ENCODE measurements at places on chromosomes 16 and 17.

- no peak for DNase-seq
Measured at GRCh38 chr16:57985204-57986181, 14.6 kb upstream of the CNGB1 start.

DNA sequence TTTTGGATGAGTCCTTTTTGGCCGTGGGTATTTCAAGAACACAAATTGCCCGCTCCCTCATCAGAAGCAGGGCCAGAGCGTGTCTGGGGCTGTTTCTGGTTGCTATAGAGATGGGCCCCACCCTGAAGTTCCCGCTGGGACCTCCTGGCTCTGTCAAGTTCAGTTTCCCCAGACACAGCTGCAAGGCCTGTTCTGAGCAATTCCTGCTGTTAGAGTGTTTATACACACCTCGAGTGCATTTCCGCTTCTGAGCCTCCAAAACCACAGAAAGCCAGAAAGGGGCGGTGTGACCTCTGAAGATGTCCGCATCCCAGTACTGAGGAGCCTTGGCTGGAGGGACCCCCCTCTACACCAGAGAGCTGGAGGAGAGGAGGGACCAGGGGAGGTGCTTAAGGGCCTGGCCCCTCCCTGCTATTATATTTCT, 9.3 kb upstream of the WBP2 start:
- DNase-seq: peak; percentile 59

- no peak for DNase-seq
Measured at GRCh38 chr16:87747626-87748414, 18.0 kb downstream of the KLHDC4 start.

- DNase-seq: no peak
Measured at GRCh38 chr17:39009581-39010001, 42.4 kb upstream of the FBXO47 start.

DNA sequence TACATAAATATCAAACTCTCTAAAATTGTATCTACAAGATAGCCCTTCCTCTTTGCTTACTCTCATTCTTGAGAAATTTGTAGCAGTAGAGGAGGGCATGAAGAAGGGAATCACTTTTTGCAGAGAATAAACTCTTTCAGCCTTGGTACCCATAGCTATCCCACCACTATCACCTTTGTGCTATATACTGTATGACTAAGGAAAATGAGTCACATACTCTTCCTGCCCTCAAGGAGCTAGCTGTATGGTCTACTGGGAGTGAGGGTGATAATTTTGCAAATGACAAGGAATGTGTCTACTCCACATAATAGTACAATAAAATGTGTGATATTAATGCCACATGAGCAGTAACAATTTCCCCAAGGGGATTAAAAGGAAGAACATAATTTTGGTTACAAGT, 184.6 kb upstream of the WSB1 start:
- DNase-seq: no peak

DNA sequence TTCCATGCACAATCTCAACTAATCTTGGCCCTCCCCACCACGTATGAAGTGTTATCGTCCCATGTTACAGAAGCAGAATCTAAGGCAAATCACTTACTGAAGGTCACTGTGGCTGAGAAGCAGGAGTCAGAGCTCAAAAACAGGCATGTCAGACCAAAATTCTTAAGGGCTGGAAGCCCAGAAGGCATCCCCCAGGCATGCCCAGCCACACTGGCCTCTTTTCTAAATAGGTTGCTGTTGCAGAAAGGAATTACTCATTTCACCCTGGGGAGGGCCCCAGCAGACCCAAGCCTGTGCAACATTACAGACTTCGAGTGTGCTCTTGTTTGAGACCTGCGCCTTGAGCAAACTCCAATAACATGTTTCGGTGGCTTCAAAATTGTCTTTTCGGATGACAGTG, 194.1 kb downstream of the RBFOX1 start:
- no peak for DNase-seq

DNA sequence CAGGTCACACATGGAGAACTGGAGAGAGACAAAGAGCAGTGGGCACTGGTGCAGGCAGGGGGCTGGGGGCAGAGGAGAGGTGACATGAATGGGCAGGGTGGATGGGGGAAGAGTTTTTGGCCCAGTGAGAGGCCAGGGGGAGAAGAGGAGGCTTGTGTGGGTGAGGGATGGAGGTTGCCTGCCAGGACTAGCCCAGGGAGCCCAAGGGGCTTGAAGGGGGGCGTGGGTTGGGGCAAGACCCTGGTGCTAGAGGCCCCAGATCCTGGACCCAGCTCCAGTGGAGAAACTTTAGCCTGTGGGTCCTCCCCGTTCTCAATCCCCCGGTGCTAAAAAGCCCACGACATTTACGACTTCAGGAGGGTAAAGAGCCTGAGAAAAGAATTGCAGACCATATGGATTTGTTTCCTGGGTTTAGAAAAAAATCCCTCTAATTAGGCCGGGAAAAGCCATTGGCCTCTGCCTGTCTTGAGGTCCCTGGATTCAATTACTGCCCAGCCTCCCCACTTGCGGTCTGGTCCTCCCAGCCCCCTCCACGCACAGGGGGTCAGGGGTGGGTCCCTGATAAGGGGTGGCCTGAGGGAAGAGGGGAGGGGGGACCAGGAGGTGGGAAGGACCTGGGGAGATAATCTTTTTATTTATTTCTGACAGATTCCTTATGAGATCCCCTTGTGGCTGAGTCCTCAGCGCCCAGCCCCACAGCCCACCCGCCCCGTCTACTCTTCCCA, 33.0 kb downstream of the NGFR start:
- no peak for DNase-seq

GRCh38 chr16:81514568-81515258, 70.1 kb downstream of the CMIP start:
- DNase-seq: no peak

GRCh38 chr16:3388325-3388724, 12.5 kb downstream of the ZSCAN32 start:
- DNase-seq: no peak

GRCh38 chr16:516301-516700, 11.2 kb upstream of the CAPN15 start:
- DNase-seq: no peak

DNA sequence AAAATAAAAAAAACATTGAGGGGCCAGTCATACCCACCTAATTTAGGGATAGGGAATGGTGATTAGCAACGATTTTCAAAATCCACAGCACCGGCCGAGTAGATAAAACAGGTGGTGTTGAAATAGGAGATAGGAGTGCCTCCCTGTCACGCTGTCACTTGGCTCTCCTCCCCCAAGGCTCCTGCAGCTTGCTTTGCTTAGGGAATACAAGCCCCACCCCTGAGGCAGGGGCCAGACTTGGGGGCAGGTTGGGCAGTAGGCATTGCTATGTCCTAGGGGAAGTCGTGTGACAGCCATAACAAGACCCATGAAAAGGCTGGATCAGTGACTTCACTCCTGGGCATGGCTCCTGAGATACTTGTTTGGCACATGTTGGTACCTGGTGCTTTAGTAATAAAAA, 25.8 kb downstream of the POLR2A start:
- DNase-seq: no peak

DNA sequence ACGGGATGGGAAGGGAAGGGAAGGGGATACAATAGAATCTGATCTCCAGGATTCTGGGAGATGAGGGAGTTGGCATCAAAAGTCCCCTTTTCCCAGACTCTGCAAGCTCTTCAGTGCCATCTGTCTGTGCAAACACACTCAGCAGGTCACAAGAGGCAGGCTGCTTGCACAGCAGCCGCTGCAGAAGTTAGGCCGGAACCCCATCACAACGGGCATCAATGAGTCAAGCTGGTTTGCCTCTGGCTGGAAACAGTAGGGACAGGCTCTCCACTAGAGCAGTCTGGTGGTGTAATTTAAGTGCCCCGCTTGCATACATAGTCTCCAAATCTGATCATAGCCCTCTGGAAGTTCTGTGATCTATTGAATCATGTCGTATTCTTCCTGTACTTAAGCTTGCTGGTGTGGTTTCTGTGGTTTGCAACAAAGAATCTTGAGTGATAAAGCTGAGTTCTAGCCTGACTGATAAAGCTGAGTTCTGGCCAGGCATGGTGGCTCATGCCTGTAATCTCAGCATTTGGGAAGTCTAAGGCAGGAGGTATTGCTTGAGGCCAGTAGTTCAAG, 33.7 kb upstream of the KDM8 start:
- DNase-seq: peak; percentile 81

DNA sequence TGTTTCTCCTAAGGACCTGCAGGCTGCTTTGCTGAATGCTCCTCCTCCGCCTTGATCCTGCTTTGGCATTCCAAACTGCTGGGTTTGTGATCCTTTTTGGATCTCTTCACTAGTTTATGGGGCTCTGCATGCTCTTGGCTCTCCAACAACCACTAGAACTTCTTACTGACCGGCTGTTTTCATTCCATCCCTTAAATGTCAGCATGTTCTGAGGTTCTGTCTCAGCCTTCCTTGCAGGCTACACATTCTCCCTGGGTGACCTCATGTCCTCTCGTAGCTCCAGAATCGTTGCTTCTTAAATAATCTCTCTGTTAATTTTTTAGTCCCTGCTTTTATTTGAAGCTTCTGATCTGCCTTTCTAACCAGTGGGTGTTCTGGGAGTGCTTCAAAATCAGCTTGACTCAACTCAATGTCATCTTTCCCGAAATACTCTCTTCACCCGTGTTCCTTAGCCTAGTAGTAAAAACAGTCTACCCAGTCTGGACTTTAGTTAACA, 119.0 kb upstream of the HS3ST2 start:
- DNase-seq: no peak

- no peak for DNase-seq
Measured at GRCh38 chr17:75983501-75984181, 4.6 kb downstream of the TEN1 start.

- no peak for DNase-seq
Measured at GRCh38 chr16:87878704-87879103, 9.4 kb upstream of the SLC7A5 start.

GRCh38 chr17:21228845-21229244, 14.9 kb upstream of the TMEM11 start:
- no peak for DNase-seq

GRCh38 chr16:24781256-24781655, 51.8 kb downstream of the TNRC6A start:
- no peak for DNase-seq

- no peak for DNase-seq
Measured at GRCh38 chr17:21090902-21091618, 35.7 kb upstream of the DHRS7B start.

DNA sequence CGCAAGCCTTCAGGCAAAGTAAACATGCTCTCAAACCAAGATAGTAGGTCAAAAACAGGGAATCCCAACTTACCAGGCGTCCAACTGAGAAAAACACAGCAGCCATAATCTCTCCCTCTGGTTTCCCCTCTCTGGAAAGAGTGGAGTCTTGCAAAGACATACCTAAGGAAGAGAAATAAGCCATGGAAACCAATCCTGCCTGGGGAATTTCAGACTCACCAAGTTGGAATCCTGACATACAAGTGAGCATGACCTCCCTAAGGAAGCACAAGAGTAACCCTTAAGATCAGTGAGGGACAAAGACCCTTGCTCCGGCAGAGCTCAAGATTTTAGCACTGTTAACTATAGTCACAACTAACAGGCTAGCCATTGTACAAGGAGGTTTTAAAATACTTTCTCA, 4.1 kb downstream of the ZNF624 start:
- DNase-seq: no peak

- peak; percentile 64 for DNase-seq
Measured at GRCh38 chr17:65027305-65027704, 29.2 kb downstream of the GNA13 start.

DNA sequence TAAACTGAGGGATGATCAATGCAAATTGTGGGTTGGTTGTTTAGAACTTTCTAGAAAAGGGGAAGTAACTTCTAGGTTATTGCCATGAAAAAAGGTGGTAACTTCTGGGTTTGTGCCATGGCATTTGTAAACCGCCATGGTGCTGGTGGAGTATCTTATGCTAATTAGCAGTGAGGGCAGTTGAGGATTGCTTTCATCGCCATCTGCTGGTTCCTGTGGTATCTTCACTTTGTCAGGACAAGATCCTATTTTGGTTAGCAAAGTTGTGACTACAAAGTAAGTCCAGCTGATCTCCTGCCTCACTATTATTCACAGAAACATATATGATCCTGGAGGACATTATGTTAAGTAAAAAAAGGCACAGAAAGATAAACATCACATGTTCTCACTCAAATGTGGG, 1332.3 kb downstream of the CDH11 start:
- DNase-seq: no peak

- DNase-seq: no peak
Measured at GRCh38 chr17:28216052-28216451, 102.9 kb upstream of the TMEM97 start.

GRCh38 chr17:69497161-69497560, 82.7 kb downstream of the MAP2K6 start:
- no peak for DNase-seq

DNA sequence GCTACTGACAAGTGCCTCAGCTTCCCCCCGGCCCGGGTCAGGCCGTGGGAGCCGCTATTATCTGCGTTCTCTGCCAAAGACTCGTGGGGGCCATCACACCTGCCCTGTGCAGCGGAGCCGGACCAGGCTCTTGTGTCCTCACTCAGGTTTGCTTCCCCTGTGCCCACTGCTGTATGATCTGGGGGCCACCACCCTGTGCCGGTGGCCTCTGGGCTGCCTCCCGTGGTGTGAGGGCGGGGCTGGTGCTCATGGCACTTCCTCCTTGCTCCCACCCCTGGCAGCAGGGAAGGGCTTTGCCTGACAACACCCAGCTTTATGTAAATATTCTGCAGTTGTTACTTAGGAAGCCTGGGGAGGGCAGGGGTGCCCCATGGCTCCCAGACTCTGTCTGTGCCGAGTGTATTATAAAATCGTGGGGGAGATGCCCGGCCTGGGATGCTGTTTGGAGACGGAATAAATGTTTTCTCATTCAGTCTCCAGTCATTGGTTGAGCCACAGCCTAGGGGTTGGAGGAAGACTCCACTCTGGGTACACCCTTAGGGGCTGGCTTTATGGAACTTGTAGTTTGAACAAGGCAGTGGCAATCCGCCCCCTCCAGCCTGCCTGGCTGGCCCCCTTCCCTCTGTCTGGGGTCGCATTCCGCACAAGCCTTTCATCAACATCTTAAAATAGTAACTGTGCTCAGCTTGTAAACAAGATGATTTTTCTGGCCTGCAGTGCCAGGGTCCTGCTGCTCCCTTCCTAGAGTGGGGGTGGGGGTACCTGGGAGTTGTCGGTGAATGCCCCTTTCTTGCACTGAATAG, 4.1 kb downstream of the SYNGR2 start:
- no peak for DNase-seq

DNA sequence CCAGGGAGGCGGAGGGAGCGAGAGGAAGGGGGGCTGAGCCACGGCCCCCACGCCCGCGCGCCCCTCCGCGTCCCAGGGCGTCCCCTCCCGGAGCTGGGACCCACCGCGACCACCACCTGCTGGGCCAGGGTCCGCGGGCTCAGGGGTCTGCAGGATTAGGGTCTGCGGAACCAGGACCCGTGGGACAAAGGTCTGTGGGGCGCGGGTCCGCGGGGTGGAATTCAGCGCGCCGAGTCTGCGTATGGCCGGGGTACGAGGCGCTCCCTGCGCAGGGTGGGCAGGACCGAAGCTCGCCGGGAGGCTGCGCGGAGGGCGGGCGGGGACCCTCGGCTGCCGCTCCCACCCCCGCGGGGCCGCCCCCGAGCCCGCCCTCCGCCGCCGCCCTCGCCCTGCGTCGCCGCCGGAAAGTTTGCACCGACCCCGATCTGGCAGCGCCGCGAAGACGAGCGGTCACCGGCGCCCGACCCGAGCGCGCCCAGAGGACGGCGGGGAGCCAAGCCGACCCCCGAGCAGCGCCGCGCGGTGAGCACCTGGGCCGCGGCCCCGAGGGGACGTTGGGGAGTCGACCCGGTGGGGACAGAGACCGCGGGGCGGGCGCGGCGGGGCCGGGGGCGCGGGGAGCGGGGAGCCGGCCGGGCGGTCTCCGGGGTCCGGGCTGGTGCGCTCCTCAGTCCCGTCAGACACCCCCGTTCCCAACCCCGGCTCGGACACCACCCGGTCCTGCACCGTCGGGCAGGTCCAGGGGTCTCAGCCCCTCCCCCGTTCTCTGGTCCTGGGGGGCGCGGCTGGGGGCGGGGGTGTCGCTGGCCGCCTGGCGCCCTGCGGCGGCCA, at the start of gene GCGR:
Gene GCGR, plus strand, starts transcription at position 423 of the 831 bp plus-strand sequence. CDS start 4,869 bp downstream, outside the sequence.
- no peak for DNase-seq

Data from stimulated activated CD8-positive, alpha-beta memory T cell treated with anti-CD3 and anti-CD28 coated beads, Interleukin-4, amount 100 ng/mL, for 48 hours (primary cell).